Kidney tubule cell (primary cell): ENCODE measurements at places on chromosomes 1 and 21.

DNA sequence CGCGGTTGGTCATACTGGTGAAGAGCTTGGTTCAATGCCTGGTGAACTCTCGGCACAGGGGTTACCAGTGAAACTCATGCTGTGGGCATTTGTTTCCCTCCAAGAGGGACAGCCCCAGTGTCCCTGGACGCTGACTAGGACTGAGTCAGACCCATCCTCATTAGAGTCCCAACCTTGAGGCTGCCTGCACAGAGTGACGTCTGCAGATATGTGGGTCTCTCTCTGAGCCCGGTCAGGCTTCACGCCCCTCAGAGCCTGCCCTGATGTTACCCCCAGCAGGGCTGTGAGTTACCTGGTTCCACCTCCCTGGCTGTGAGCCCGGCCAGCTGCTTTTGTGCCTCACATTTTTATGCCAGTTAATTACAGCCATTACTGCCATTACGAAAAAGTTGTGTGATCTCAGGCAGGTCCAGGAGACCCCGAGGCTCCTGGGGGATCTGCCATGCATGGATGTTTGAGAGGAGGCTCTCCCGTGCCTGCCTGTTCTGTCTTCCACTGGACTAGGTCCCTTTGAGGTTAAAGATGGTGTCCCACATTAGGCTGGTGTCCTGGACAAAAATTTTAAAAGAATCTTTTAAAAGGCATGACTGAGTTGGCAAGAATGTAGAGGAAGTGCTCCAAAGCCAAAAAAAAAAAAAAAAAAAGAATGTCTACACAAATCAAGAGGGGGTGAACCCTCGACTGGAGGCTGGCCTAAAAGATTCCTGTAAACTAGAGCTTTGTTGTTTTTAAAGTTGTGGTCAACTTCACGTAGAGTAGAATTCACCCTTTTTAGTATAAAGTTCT, 36.6 kb upstream of the PADI1 start:
- DNase-seq, result peak; percentile 94

GRCh38 chr1:33306653-33307493, 14.0 kb downstream of the A3GALT2 start:
- DNase-seq, result no peak

GRCh38 chr1:189675712-189676244, 801.9 kb downstream of the BRINP3 start:
- DNase-seq, result no peak

- DNase-seq, result no peak
These were observed 79.6 kb upstream of the ZC3H12A start for GRCh38 chr1:37394574-37395464.

DNA sequence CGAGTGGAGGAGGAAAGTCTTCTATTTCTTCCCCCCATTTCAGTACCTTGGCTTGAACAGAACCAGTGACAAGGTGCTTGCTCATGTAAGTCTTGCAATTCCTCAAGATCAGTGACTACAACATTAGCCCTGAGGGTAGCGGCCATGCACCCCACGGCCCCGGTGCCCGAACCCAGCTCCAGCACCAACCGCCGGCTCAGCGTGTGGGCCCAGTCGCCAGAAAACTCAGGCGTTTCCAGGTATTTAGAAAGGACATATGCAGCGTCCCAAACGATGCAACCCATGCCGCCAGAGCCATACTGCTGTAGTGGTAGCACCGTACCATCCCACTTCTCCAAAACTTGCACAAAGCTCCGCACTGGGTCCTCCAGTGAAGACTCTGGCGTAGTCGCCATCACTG, 11.2 kb upstream of the MANEAL start:
- no peak for DNase-seq
